SJSA1 (cell line): ENCODE measurements at places on chromosomes 1 and 21. TPM values are rescaled to one million over a fixed set of nuclear protein-coding genes. Genes with fewer than 3 reads are reported as not detected.

The DLGAP3 gene
- not detected in 2 replicates for total RNA-seq

The CELA2B gene
- total RNA-seq, result not detected in 2 replicates

- peak; percentile 78 for DNase-seq
Observed at GRCh38 chr1:34162852-34163766, 1.9 kb downstream of the CSMD2 start.

The MEGF6 gene
- total RNA-seq, result 2.0 and 2.2 TPM in 2 replicates
